ENCODE measurements at places on chromosomes 6 and 20. TPM values are rescaled to one million over a fixed set of nuclear protein-coding genes. Genes with fewer than 3 reads are reported as not detected.
A peak's percentile ranks its signal among the peaks of the same experiment; 100 is the strongest.

GRCh38 chr6:168871642-168872315 lies 381.9 kb downstream of the THBS2 start:
- DNase-seq, result no peak

DNA sequence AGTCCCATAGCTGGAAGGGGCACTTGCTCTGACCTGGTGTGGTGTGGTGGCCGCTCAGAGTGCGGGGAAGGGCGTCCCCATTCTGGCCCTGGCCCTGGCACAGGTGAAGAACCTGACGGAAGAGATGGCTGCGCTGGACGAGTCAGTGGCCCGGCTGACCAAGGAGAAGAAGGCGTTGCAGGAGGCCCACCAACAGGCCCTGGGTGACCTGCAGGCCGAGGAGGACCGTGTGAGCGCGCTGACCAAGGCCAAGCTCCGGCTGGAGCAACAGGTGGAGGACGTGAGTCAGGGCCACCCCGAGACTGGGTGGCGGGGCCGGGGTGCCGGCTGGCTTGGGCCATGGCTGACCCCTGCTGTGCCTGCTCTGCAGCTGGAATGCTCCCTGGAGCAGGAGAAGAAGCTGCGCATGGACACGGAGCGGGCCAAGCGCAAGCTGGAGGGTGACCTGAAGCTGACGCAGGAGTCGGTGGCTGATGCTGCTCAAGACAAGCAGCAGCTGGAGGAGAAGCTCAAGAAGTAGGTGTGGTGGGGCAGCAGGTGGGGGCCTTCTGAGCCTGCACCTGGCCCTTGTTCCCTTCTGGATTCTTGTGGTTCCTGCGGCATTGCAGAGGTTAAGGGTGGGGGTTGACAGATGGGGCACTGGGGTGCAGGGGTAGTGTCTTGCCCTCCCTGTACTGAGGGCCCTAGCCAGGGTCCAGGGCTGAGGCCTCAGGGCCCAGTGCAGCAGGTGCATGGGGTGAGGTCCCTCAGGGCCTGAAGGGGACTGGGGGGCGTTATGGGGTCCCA lies 40.8 kb downstream of the MYH7B start:
- no peak for DNase-seq

DNA sequence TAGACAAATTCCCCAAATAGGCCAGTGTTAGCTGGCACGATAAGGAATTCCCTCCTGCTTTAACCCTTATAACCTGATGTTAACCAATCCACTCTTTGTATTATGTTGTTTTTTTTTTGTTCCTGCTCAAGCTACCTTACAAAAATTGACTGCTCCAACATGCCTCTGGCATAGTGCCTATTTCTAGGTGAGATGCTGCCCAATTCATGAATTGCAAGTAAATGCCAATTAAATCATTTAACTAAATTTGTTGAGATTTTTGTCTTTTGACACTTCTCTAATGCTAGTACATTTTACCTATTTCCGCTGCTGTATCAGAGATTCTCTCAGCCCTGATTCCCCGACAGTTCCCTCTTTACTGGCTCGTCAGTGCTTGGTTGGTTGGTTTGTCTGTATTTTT lies 66.5 kb downstream of the HECA start:
- no peak for DNase-seq

- DNase-seq, result no peak
These were observed 489.8 kb upstream of the SOX4 start for GRCh38 chr6:21103626-21104224.

DNA sequence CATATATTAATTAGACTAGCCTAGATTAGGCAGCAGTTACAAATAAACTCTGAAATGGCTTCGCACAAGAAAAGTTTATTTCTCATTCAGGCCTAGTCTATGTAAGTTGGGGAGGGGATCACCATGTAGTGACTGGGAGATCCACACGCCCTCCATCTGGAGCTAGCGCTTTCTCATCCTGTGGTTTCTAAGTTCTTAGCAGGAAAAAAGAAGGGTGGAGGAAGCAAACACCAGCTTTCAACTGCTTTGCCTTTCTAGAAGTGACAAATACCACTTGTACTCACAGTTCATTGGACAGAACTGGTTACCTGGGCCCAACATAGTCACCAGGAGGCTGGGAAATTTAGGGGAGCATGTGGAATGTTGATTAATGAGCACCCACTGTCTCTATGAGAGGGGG lies 46.6 kb downstream of the NDUFAF5 start:
- no peak for DNase-seq

- DNase-seq, result no peak
These were observed 76.0 kb upstream of the TBC1D7 start for GRCh38 chr6:13404228-13404891.

Gene ANGPT4
- under 0.01 TPM for total RNA-seq

DNA sequence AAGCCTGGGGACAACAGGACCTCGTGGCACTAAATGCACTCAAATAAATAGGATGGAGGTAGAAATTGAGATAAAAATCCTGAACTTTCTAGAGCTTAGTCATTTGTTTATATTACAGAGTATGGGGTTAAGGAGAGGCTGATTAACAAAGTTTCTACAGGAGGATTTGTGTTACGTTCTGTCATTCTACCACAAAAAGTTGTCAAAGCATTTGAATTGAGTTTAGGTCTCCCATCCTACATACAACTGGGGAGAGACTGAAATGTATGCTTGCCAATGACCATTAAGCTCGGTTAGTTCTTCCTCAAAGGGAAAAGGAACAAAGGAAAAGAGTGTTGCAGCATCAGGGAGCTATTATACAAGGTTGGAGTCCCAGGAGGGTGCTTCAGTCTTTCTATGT lies 597.9 kb downstream of the COL12A1 start:
- no peak for DNase-seq

DNA sequence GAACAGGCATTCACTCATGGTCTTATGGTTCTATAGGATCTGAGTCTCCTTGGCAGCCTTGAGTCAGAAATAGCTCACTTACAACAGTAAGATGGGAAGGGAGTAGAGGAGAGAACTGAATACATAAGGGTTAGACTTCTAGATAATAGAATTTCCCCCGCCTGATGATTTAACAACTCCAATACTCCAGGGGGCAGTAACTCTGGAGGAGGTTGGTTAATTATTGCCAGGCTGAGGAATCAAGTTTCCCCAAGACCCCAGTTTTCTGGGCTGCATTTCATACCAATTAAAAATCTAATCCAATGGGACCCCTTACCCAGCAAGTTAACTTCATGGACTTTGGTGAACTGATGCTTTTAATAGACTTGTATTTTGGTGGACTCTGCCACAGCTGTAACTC lies 94.2 kb upstream of the MOCS1 start:
- DNase-seq, result no peak

Gene KCNK16
- not detected for total RNA-seq

DNA sequence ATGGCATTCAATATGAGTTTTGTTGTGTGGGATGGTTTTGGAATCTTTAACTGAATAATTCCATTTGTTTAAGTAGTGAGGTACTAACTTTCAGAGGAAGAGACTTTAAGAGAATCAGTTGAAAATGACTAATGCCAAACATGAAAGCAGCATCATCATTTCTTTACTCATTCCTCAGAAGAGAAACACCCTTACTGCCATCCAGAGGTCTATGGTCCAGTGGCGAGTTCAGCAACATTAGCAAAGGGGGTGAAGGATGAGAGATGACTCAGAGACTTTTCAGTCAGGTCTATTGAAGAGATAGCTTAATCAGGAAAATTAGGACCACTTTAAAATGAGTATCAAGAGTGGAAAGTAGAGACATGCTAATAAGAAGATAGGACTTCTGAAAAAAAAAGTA lies 118.8 kb downstream of the COL19A1 start:
- DNase-seq, result no peak

DNA sequence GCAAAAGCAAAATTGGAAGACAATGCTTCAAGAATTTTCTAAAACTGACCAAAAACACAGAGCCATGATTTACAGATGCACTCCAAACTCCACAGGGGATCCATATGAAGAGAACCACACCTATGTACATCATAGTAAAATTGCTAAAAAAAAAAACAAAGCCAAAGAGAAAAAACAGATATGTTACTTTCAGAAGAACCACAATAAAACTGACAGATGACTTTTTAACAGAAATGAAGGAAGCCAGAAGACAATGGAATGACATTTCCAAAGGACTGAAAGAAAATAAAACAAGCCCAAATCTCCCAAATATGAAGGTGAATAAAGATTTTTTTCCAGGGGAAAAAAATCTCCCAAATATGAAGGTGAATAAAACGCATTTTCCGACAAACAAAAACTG lies 17.5 kb downstream of the TRERF1 start:
- DNase-seq, result no peak

GRCh38 chr6:147806697-147807096 lies 298.2 kb downstream of the SAMD5 start:
- DNase-seq, result no peak

Gene ZNF334
- total RNA-seq, result 6.6 TPM

Gene GCNT2
- total RNA-seq, result 13.2 TPM

GRCh38 chr6:153131037-153131981 lies at the start of gene RGS17:
RGS17 (minus strand) TSS chr6:153131282; CDS start chr6:153044018, 87,264 bp downstream.
- peak; percentile 77 for DNase-seq

Gene OXT
- not detected for total RNA-seq

Gene OPRM1
- 0.49 TPM for total RNA-seq

Gene ELOVL4
- total RNA-seq, result 3.0 TPM

Gene OR12D3
- not detected for total RNA-seq

Gene PSMB1
- 197 TPM for total RNA-seq

DNA sequence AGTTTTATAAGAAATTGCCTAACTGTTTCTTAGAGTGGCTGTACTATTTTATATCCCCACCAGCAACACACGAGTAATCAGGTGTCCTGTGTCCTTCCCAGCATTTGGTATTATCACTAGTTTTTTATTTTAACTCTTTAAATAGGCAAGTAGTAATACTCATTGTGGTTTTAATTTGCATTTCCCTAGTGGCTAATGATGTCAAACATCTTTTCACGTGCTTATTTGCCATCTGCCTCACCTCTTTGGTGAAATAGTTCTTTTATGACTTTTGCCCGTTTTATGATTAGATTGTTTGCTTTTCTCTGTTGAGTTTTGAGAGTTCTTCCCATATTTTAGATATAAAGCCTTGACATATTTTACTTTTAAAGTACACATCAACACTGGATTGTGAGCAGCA lies 57.8 kb downstream of the GCLC start:
- DNase-seq, result no peak

GRCh38 chr6:128511506-128511905 lies 8.9 kb downstream of the PTPRK start:
- no peak for DNase-seq

DNA sequence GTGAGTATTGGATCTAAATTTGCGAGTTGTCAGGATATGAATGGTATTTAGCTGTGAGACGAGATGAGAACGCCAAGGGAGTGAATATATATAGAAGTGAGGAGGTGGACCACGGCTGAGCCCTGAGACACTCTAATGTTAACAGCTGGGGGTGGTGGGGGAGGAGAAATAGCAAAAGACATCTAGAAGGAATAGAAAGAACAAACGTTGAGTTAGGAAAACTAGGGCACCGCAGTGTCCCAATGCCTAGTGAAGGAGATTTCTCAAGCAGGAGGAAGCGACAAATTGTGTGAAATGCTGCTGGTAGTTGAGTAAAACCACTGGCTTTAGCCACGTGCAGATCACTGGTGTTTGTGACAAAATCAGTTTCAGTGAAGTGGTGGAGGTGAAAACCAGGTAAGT lies 56.9 kb downstream of the CD164 start:
- DNase-seq, result no peak

Gene METTL24
- 41.0 TPM for total RNA-seq

GRCh38 chr6:163485388-163485851 lies 70.9 kb downstream of the QKI start:
- no peak for DNase-seq

DNA sequence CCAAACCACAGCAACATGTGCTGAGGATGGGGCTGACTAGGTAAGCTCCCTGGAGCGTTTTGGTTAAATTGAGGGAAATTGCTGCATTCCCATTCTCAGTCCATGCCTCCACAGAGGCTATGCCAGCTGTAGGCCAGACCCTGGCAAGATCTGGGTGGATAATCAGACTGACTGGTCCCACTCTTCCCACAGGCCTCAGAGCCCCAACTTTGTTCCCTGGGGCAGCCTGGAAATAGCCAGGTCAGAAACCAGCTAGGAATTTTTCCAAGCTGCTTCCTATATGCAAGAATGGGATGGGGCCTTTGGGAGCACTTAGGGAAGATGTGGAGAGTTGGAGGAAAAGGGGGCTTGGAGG lies 1.5 kb upstream of the VEGFA start:
- peak; percentile 52 for DNase-seq

Gene B3GALT4
- total RNA-seq, result 11.7 TPM

DNA sequence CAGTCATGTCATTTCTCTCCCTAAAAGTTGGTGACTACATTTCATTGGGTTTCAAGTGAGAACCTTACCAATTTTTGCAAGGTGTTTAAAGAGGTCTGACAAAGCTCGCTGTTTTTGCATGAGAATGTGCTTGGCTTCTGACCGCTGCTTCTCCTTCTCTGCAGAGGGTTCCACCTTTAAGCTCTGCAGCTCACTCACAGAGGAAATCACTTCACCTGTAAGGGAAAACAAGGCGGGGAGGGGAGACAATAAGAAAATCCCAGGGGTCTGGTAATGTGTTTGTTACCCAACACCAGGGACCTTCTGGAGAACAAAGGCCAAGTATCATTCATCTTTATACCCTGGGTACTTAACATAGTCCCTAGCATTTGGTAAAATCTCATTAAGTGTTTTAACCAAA lies 40.0 kb upstream of the LYRM2 start:
- DNase-seq, result no peak

DNA sequence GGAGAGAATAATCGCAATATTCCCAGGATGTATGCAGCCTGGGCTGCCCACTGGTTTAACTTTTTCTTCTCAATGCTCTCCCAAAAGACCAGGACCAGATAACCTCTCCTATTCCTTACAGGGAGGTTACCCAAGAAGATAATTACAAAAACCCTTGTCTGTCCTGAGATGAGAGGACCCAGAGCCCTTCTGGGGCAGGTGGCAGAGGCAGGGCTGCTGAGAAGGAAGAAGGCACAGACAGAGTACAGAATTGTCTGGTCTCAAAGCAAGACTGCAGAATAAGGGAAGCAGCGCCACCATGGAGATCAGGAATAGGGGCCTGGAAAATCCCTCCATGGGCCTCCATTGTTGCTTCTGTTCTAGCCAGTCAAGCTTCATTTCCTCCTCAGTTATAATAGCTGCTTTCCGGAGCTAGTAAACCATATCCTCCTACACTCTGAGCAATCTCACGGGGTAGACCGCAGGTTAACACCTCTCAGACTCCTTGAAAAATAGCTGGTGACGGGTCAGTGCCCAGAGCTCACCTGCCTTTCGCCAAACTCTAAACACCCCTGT lies 463 bp upstream of the HLA-DMB start:
- DNase-seq, result no peak

Gene JPH2
- total RNA-seq, result 128 TPM

Gene SLC17A9
- 2.9 TPM for total RNA-seq

- no peak for DNase-seq
These were observed 5.8 kb upstream of the STMND1 start for GRCh38 chr6:17096096-17096495.

Gene GABRR2
- 1.5 TPM for total RNA-seq

DNA sequence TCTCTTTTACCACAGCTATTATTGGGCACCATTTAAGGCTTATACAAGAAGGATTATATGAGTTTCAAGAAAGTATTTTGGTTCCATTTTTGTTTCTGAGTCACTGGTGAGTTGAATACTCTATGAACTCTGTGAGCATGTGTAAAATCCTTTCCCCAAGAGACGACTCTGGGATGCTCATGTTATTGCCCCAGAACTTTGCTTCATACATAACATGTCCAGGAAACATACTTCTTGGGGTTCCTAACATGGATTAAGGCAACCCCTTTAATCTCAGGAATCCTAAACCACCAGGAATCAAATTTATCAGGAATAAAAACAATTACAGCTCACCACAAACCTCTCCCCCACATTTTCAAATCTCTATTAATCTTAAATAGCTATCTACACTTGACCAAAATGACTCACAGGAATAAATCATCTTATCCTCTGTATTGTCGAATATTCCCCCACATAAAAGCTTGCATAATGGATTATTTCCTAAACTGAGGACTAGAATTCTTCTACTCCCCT lies 117.5 kb upstream of the COL21A1 start:
- no peak for DNase-seq
